ENCODE measurements at places on chromosomes 7 and 10. TPM values are rescaled to one million over a fixed set of nuclear protein-coding genes. Genes with fewer than 3 reads are reported as not detected.

Gene HMX2
- polyA plus RNA-seq = not detected

Gene GIMAP6
- 11.0 TPM for polyA plus RNA-seq

Gene EGR2
- polyA plus RNA-seq = 2.3 TPM

Gene PGAM1
- 627 TPM for polyA plus RNA-seq

- DNase-seq = peak; percentile 90
Measured at GRCh38 chr7:4683884-4684565, 1.9 kb downstream of the FOXK1 start.

DNA sequence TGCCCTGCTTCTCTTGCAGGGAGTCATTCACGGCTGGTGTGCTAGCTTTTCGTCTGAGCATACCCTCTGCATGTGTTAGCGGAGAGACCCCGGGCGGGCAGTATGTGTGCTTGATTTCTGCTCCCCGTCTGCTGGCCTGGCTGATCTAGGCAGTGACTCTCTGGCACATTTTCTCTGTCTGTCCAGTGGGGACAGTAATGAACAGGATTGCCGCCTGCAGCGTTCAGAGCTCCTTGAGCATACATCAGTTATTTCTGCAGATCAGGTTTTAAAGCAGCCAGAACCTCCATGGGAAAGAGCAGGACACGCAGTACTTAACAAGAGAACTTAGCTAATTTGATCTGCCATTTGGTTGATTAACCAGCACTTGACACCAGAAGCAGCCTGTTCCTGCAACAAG, 242.5 kb downstream of the CELF2 start:
- DNase-seq = no peak

- DNase-seq = no peak
Measured at GRCh38 chr7:129968592-129969383, 16.0 kb upstream of the UBE2H start.

DNA sequence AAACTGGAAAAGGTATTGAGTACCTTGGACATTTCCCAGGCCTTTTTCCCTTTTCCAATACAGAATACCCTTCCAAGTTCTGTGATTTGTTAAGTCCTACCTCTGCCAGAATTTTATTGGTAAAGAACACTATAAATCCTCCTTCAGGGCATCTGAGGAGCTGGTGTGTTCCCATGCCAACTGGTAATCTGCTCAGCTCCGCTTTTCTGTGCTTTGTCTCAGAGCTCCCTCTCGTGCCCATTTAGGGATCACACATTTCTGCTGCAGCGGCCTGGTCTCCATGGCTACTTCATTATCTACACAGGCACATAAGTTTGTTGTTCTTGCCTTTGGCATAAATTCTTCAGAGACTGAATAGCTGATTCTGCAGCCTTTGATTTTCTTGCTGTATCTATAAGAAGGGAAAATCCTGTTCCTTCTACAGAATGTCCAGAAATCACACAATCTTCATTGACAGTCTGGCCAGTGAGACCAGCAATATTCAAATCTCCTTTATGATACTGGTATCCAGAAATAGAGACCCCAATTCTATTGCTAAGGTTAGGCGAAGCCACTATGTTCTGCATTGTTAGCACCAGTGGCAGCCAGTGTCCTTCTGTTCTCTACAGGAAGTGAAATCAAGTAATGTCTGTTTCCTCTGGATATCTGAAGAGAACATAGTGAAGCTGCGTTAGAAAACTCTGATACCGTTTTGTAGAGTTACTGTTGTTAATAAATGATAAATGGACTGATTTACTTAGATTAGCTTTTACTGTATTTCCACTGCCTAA, 51.9 kb downstream of the DENND11 start:
- DNase-seq = peak; percentile 88
